ENCODE measurements at places on chromosomes 5 and 9. TPM values are rescaled to one million over a fixed set of nuclear protein-coding genes. Genes with fewer than 3 reads are reported as not detected.

Gene SOX30
- polyA plus RNA-seq, result 0.46 TPM

DNA sequence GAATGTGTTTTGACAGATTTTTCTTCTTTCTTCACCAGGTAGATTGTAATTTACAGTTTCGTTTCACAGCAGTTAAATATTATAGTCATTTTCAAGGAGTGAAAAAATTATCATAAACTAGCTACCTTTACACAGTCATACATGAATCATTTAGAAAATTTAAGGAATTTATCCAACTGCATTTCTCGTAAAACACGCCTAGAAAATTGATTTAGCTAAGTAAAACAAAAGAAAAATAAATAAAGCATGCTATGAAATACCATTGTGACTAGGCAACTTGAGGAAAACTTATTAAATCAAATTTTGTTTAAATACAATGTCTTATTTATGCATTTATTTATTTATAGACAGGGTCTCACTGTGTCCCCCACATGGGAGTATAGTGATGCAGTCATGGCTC lies 109.9 kb upstream of the EMB start:
- DNase-seq, result no peak

DNA sequence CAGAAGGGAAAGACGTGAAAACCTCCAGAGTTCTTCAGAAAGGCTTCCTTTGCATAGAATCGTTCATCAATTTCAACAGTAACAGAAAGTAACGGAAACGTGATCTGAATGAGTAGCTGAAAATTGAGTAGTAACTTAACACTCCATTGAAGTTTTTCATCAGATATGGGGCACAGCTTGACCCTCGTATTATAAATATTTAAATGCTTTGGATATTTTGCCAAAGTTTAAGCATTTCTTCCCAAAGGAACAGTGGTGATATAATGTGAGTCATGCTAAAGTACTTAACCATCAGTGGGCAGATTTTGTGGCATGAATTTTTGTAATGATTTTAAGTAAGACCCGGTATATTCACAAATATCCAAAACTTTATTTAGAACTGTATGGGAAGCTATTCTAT lies 67.4 kb upstream of the ADAMTS19 start:
- DNase-seq, result no peak

DNA sequence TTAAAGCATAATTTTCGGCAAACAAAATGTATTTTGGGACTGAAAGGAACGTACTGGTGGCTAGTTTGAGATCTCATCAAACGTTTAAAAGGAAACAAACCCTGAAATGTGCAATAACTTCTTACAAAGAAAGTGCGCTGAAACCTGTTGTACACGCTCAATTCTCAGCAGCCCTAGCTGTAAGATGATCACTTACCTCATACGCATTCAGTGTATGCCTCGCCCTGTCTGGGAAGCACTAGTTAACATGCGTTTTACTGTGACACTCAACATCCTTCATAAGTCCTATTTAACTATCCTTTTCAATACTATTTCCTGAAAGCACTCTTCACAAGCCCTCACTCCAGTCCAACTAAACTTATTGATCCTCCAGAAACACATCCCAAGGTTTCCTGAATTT lies 485.0 kb upstream of the EDIL3 start:
- no peak for DNase-seq

Gene SPINK4
- polyA plus RNA-seq, result not detected

Gene SLC34A3
- polyA plus RNA-seq, result 2.3 TPM
